ENCODE measurements at places on chromosomes 3 and 15.

- DNase-seq = no peak
Measured at GRCh38 chr3:10516544-10517452, 11.4 kb upstream of the ATP2B2 start.

- DNase-seq = no peak
Measured at GRCh38 chr3:29427266-29428103, 146.6 kb downstream of the RBMS3 start.

- no peak for DNase-seq
Measured at GRCh38 chr3:20225769-20226168, 39.8 kb upstream of the SGO1 start.

GRCh38 chr3:152293347-152294006 is 24.7 kb downstream of the MBNL1 start:
- DNase-seq = no peak

DNA sequence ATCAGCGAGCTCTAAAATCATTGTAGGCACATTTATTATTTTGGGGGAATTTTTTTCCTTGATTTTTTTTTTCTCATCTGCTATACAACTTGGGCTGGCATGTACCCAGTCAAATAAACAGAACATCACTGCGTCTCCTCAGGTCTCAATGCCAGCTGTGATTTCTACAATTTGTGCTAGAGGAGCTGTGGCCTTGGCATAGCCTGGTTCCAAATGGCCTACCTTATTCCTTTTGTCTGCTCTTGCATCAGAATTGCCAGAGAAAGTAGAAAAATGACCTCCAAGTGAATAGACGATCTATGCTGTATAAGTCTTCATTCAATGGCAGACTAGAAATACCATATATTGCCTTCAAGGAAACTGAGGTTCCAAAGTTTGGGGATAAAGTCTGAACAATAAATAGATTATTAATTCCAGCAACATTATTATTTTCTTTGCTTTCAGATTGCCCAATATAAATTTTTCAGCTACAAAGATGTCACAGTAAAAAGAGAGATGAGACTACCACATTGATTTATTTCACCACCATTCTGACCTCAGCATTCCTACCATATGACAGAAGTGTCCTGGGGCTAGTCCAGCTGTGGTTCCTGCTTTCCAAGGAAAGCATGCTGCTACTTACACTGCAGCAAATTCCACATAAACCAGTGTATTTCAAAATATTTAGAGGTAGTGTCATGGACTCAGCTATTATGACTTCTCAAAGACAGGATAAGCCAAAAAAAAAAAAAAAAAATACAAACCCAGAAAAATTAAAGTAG is 493.9 kb upstream of the ZNF385D start:
- no peak for DNase-seq

DNA sequence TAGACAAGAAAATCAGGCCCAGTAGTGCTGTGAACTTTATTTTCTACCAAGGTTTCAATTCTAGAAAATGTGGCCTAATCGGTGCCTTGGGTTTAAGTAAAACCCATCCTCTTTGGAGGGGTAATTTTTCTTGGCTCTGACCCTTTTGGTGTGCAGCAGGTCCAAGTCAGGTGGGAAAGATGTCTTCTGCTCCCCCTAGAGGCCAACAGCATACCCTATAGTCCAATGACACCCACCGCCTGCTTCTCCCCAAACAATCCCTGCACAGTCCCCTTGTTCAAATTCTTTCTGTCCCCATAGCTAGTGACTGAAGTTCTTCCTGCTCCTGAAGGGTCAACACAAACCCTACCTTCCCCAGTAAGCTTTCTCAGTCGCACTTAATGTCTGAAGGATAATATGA is 261.8 kb upstream of the GOLGA6L4 start:
- DNase-seq = no peak

DNA sequence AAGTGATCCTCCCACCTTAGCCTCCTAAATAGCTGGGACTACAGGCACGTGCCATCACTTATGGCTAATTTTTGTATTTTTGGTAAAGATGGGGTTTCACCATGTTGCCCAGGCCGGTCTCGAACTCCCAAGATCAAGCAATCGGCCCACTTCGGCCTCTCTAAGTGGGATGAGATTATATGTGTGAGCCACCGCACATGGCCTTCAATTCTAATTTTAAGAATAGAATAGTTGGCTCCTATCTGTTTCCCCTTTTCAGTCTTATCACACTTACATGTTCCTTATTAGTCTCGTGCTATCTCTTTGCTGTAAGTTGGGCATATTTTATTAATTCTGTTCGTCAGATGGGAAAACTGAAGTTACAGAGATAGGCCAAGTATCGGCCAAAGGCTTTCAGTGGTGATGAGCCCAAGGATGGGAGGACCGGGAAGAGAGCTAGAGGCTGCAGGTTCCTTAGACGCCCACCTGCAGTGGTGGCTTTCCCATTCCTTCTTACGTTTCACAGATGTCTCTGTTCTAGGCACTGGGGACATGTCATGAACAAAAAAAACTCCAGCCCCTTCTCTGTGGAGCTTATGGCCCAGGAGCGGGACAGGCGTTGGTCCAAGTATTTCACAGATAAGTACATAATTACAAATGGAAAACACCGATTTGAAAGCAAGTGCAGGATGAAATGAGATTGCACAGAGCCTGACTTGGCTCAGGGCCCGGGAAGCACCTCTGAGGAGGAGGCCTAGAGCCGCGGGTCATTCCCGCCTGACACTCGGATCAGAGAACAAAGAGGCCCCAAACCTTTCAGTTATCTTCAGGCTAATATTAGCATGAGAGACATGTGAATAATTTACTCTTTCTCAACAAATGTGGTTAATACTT is 91.1 kb upstream of the KLF13 start:
- no peak for DNase-seq

Data from activated CD8-positive, alpha-beta memory T cell treated with anti-CD3 and anti-CD28 coated beads for 4 hours (primary cell).